ENCODE measurements at places on chromosomes 5 and 9.

DNA sequence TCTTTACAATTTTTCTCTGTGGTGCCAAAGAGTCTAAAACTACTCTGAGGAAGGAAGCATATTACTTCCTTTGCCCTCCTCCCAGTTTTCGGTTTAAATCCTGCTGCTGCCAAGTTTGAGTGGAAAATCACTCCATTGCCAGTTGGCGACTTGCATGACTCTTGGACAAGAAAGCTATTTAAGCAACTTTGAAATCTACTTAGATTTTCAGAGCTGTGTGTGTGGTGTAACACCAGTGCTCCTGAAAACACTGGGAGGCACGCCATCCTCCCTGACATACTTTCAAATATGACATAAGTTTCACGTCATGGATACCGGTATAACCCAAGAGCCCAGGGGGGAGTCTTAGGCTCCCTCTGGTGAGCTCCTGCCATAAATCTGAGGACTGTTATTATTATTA, 83.5 kb upstream of the RIOK2 start:
- DNase-seq = no peak

- no peak for DNase-seq
Observed at GRCh38 chr5:54669285-54669684, 151.7 kb downstream of the SNX18 start.

DNA sequence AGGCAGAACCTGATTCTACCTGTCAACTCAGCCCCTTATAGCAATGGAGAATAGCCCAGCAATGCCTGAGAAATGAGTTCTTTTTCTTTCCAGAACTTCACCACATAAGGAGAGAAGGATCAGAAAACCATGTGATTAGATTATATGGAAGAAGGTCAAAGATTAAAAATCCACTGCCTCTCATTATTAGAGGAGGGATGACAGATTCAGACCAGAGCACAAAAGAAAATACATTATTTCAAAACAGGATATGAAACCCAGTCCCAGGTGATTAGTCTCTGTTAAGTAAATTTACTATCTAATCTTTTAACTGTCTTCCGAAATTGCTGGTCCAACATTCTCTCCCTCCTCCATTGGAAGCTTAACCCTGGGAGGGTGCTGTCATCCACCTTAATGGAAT, 322.4 kb downstream of the SLIT3 start:
- no peak for DNase-seq

DNA sequence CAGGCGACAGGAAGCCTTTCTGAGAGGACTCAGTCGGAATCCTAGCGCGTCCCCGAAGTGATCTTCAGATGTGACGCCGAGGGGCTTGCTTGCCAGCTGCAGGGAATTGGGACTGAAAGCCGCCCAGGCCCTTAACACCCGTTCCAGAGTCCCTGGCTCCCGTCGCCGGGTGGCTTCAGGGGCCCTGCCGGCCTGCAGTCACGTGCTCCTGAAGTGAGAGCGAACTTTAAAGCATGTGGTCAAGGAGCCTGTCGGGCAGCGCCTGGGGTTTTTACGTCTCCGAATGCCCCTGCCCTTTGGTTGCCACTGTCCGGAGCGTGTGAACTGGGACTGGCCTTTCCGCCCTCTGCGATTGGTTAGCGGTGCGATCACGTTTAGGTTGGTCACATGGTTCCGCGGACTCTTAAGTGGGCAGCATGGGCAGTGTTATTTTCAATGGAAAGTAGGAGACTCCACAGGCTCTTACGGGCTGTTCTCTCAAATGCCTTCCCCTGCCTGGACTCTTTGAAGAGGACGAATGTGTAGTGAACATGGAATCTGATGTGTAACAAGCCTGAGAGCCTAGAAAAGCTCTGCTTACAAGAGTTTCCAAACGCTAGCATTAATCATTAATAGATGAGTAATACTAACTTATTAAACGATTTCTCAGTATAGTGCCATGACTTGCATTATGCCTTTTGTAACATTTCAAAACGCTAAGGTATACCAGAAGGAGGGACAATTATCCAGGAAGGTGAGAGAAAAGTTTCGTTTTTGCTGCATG, 1.9 kb downstream of the VLDLR start:
- no peak for DNase-seq

DNA sequence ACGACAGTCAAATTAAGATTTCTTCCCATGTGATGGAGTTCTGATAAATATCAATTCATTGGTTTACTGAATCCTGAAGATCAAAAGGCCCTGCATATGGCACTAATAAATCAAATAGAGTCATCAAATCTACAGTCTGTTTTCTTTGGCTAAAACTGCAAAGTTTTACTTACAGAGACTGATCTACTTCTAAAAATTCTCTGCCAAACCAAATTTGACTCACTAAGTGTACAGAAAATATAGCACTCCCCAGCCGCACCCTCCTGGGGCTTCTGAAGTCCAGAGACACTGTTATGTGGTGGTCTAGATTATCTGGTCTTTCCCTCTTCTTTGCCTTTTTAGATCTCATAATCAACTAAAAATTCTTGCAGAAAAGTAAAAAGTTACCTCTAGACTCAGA, 237.7 kb downstream of the MLLT3 start:
- DNase-seq = no peak

DNA sequence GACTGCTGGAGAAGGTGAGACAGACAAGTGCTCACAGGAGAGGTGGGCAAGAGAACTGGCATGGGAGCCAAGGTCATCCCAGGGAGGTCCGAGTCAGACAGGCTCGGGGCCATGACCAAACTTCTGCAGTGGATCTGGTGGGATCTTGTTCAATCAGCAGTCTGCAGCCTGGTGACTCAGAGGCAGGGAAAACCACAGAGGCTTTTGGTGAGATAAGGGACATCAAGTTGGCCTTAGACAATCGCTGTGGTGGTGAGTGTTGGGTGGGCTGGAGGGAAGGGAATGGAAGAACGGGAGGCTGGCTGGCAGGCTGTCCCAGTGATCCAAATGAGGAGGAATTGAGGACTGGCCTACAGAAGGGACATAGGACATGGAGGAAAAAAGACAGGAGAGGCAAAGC, 123.8 kb downstream of the TMEM174 start:
- no peak for DNase-seq

GRCh38 chr5:151708126-151708525, 21.4 kb upstream of the SPARC start:
- no peak for DNase-seq

DNA sequence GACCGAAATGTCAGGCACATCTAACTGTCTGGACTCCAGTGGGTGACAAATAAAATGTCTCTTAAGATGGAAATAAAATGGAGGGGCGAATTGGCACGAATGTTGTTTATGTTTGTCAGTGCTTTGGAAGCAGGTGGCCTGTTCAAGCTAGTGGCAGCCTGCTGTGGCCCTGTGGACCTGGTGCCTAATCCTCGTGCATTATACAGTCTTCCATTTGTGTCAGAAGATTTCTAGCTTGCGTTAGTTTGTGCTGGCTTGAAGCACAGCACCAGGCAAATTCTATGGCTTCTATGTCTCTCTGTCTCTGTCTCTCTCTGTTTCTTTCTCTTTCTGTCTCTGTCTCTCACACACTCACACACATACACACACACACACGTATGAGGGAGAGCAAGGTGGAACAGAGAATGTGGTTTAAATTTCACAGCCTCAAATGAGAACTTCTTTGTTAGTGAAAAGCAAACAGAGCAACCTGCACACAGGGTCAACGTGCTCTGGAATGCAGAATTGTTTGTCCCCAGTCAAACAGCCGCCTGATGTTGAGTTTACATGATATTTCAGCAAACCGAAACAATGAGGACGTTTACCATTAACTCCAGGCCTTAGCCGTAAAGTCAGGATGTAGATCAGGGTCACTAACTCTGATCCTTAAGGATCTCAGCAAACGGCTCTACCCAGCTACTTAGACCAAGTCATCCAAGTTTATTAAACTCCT, 39.0 kb upstream of the CD180 start:
- no peak for DNase-seq

- DNase-seq = no peak
Observed at GRCh38 chr5:174145091-174145490, 99.6 kb downstream of the NSG2 start.

GRCh38 chr5:77427998-77428397, 64.1 kb downstream of the WDR41 start:
- no peak for DNase-seq

- DNase-seq = no peak
Observed at GRCh38 chr9:112548051-112548440, 61.4 kb downstream of the KIAA1958 start.

DNA sequence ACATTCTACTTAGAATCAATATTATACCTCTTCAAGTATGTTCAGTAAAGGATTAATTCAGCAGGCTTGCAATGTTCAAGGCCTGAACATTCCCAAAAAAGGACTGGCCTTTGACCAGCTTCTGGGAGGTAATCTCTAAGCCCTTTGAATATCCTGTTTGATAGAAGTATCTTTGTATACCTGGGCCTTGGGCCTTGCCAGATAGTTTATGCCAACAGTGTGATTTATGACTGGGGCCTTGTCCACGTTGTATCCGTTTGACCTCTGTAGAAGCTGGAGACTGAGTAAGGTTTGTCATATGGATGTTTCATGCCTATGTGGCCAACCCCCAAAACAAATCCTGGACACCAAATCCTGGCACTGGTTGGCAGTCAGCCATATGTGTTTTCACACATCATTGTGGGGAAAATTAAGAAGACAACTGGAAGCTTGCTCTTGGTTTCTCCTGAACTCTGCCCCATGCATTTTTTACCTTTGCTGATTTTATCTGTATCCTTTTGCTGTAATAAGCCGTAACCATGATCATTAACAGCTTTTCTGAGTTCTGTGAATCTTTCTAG, 92.1 kb downstream of the RMI1 start:
- no peak for DNase-seq

GRCh38 chr5:149407323-149408251, 28.5 kb upstream of the IL17B start:
- no peak for DNase-seq

GRCh38 chr5:34866989-34867471, 28.1 kb downstream of the TTC23L start:
- no peak for DNase-seq

DNA sequence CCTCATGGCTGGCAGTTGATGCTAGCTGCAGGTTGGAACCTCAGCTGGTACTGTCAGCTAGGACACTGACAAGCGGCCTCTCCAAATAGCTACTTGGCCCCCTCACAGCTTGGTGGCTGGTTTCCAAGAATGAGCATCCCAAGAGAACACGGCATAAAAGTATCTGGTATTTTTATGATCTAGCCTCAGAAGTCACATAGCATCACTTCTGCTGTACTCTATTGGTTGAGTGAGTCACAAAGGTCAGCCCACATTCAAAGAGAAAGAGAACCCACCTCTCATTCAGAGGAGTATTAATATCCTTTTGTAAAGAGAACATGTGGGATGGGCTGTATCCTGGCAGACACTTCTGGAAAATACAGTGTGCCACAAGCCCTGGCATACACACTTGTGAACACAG, 6.0 kb upstream of the SIL1 start:
- no peak for DNase-seq

GRCh38 chr5:140261403-140262171, 41.3 kb downstream of the PFDN1 start:
- DNase-seq = no peak

DNA sequence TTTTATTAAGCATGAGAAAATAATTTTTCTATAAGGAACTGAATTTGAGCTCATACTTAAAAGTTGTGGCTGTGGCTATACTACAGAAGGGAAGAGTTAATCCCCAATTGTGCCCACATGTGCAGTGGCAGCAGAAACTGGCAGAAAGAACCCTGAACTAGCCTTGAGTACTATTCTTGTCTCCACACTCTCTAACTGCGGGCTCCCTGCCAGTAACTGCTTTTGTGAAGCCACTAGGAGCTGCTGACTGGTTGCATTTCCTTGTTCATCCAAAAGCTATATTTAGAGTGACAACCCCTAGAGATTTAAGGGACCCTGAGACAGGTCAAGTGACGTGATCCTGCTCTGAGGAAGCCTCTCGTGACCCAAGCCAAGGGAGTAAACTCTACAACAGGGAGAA, 238.6 kb downstream of the ELAVL2 start:
- DNase-seq = no peak

- DNase-seq = no peak
Observed at GRCh38 chr9:130931508-130932254, 7.4 kb downstream of the FIBCD1 start.

GRCh38 chr9:72428329-72428728, 63.3 kb upstream of the ZFAND5 start:
- no peak for DNase-seq

DNA sequence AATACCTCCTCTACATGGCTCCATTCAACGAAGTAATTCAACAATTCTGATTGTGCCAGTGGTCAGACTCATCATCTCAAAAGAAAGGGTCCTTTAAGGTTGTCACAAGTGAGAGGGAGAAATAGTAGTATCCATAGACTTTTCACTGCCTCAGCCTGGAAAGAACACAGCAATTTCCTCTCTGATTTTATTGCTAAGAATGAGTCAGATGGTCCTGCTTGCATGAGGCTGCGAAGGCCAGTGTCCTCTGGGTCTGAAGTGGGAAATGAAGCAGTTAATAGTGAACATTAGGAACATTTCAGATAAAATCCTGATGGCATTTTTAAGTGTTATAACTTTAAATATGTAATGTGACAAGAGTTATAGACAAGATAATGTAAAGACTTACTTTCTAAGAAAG, 979.0 kb downstream of the EFNA5 start:
- no peak for DNase-seq

DNA sequence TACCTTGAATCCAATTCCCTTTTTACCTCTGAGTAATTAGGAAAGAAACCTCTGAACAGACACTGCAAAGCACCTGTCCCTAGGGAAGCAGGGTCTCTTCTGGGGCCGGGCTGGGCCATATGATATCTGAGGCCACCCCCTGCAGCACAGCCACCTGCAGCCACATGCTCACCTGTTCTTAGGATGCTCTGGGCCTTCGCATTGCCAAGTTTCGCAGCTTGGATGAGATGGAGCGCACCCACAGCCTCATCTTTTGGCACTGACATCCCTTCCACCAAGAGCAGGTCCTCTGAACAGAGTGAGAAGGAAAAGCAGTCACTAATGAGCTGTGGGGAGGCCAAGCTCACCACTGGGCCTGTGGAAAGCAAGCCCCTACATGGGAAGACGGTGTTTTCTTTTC, 27.3 kb downstream of the CLTA start:
- no peak for DNase-seq

DNA sequence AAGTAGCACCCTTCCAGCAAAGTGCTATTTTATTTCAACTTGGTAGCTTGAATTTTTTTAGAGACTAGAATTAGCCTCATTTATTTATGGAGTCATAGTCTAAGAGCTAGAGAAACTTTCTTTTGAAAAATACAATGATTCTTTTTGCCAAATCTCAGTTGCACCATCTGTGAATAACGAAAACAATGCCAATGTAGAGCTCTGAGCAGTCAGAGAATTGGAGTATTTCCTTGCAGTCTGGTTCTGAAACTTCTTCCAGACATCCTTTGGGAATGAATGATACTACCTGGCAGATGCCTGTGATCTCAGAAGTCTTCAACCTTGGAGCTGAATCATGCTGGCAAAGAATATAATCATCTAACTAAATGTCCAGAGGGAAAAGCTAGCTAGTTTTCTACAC, 511.5 kb upstream of the CYLC2 start:
- no peak for DNase-seq

- no peak for DNase-seq
Observed at GRCh38 chr5:40492056-40492455, 187.7 kb upstream of the PTGER4 start.
